ENCODE measurements at places on chromosomes 2 and 18. TPM values are rescaled to one million over a fixed set of nuclear protein-coding genes. Genes with fewer than 3 reads are reported as not detected.

MERTK gene
- 27.0 TPM for total RNA-seq

GRCh38 chr2:143830476-143830875 is 689.4 kb downstream of the ZEB2 start:
- no peak overlapping the region for H3K4me3 ChIP-seq
- DNase-seq, result no peak
- no peak overlapping the region for H3K27ac ChIP-seq
- H3K4me1 ChIP-seq, result no peaks in the 10 kb centered on the region
- H3K27me3 ChIP-seq, result no peaks in the 10 kb centered on the region

DNA sequence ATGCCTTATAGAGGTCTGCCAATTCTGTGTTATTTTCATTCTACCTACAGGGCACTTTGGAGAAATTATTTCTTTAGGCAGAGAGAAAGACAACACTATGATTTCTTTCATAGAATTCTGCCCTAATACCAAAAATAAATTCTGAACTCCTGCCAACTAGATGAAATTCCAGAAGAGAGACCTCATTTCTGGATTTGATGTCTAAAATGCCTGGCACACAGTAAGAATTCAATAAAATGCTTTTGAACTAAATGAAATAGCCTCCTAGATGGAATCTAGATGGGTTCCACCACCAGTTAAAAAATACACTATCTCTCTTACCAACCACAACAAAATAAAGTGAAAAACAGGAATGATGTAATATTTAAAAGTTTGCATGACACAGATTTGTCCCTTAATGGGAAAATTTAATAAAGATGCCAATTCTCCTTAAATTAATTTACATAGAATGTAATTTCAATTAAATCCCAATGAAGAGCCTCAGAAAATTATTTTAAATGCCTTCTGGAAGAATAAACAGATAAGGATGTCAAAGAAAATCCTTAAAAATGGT is 75.0 kb downstream of the OSBPL1A start:
- H3K27ac ChIP-seq, result no peak overlapping the region
- H3K4me1 ChIP-seq, result no peaks in the 10 kb centered on the region
- H3K4me3 ChIP-seq, result no peak overlapping the region
- DNase-seq, result no peak
- no peaks in the 10 kb centered on the region for H3K27me3 ChIP-seq

DNA sequence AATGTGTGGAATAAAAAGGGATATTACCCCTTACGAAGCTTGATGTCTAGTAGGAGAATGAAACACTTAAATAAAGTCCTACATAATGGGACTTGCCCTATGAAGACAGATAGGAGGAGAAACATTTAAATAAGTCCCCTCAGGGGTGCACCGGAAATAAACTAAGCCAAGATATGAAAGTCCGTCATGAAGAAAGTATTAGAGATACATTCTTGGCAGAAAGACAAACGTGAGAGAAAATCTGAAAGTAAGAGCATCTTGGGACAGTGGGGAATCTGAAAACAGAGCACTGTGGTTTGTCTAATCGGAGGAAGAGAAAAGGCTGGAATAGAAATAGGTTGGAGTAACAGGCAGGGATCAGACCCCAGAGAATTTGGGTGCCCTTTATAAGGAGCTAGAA is 516.9 kb upstream of the DSEL start:
- no peak overlapping the region for H3K4me3 ChIP-seq
- no peak overlapping the region for H3K27ac ChIP-seq
- H3K36me3 ChIP-seq, result no peaks in the 10 kb centered on the region
- no peaks in the 10 kb centered on the region for H3K4me1 ChIP-seq
- H3K27me3 ChIP-seq, result no peaks in the 10 kb centered on the region

- H3K27ac ChIP-seq, result no peak overlapping the region
- DNase-seq, result no peak
- peaks cover 3% of the 10 kb centered on the region for H3K4me1 ChIP-seq
- no peaks in the 10 kb centered on the region for H3K27me3 ChIP-seq
- H3K4me3 ChIP-seq, result no peak overlapping the region
These were observed 364.5 kb downstream of the IRS1 start for GRCh38 chr2:226435146-226435545.

UGT1A4 gene
- not detected for total RNA-seq

GRCh38 chr2:100106460-100106859 is 35.9 kb downstream of the AFF3 start:
- peaks cover 29% of the 10 kb centered on the region for H3K27me3 ChIP-seq
- H3K36me3 ChIP-seq, result no peaks in the 10 kb centered on the region
- peak; percentile 13 for DNase-seq
- H3K27ac ChIP-seq, result peak overlapping the region; percentile 2
- no peak overlapping the region for H3K4me3 ChIP-seq
- peaks cover 17% of the 10 kb centered on the region for H3K4me1 ChIP-seq

AGPS gene
- 43.7 TPM for total RNA-seq
